ENCODE measurements at places on chromosomes 3 and 15.

DNA sequence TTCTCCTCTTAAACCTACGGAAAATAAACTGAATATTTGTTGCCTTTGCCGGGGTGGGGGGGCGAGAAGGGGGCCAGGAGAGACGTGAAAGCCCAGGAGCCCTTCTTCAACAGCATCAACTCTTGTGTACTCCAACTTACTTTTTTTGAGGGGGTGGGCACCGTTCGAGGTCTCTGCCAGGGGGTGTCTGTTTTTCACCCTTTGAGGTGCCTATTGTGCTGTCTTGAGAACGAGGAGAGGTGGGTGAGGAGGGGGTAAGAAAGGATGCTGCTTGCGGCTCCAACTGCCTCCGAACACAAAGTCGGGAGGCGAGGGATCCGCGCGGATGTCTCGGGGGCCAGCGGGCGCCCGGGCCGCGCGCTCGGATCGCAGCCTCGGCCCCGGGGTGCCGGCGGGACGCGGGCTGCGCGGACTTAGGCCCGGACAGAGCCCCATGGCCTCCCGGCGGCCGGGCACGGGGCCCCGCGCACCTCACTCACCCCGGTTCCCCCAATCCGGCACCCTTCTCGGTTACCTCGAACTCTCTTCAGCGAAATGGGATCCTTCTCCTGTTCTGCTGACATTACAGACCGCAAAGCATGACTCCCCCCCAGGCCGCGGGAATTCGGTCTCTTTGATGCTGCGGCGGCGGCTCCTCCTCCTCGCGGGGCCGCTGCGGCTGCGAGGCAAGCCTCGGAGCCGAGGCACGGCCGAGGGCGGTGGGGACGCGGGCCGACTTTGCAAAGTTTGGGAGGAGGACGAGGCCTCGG, 650 bp downstream of the PYGO1 start:
- no peak for DNase-seq

DNA sequence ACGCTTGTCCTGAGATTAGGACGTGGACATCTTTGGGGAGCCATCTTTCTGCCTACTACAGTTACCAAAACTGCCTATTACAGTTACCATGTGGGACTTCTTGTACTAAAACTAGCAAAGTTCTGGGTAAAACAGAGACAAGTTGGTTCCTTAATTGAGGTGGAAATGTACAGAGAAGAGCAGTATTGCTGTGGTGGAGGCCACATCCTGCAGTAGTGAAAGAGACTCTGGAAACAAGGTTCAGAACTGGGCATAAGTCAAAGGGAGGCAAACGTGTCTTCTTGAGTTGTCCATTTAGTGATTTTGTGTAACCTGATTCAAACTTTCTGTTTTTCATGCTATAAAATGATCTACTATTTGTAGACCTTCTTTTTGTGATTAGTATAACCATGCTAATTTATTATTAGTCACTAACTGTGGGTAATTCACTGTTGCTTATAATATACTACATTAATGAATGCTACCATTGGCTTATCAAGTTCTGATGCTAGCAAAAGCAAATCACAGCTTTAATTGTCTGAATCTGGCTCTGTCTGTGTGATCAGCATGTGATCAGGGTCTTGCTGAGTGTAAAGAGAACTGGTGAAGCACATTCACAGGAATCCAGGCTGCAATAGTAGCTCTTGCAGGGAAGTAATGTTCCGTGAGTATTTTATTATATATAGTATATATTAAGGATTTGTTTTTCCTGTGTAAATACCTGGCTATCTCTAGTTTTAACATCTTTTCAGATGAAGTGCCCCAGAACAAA, 207.9 kb upstream of the GAP43 start:
- no peak for DNase-seq

DNA sequence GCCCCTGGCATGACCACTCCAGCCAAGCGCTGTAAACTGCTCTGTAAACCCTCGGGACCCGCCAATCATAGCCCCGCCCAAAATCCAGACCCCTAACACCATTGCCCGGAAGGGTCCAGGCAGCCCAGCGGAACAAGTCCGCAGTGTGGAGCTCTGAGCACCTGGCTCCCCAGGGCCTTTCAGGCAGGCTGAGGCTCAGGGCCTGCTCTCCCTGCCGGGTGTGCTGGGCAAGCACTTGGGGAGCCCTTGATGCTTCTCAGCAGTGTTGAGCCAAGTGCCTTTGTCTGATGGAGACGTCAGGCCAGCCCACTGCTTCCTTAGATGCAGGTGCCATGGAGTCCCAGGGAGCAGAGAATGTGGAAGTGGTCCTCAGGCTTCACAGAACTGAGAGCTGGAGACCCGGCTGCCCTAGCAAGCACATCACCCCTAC, 106.2 kb downstream of the TLE3 start:
- no peak for DNase-seq

GRCh38 chr3:123034996-123035395, 7.4 kb upstream of the SEMA5B start:
- DNase-seq: no peak

- no peak for DNase-seq
Observed at GRCh38 chr3:158790901-158791589, 10.8 kb upstream of the MFSD1 start.

GRCh38 chr3:79002465-79003372, 765.1 kb downstream of the ROBO1 start:
- no peak for DNase-seq

DNA sequence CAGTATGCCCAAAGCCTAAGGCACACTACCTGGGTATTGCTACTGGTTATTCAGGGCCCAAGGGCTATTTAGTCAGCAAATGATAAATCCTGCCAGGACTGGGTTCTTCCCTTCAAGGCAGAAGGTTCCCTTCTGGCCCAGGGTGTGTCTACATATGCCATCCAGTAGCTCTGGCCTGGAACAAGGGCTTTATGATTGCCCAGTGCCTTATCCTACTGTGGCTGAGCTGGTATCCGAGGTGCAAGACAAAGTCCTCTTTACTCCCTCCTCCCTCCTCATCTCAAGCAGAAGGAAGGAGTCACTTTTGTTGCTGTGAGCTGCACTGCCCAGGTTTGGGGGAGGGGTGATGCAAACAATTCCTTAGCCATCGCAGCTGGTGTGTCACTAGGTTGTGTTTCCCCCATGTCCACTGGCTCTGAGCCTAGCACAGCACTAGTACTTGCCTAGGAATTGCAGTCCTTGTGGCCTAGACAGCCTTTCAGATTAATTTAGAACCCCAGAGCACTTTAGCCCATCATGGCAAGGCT, 221.8 kb upstream of the TGFBR2 start:
- no peak for DNase-seq

- no peak for DNase-seq
Observed at GRCh38 chr3:148092624-148093347, 604.9 kb upstream of the AGTR1 start.

- no peak for DNase-seq
Observed at GRCh38 chr15:60531801-60532200, 52.9 kb upstream of the ICE2 start.

DNA sequence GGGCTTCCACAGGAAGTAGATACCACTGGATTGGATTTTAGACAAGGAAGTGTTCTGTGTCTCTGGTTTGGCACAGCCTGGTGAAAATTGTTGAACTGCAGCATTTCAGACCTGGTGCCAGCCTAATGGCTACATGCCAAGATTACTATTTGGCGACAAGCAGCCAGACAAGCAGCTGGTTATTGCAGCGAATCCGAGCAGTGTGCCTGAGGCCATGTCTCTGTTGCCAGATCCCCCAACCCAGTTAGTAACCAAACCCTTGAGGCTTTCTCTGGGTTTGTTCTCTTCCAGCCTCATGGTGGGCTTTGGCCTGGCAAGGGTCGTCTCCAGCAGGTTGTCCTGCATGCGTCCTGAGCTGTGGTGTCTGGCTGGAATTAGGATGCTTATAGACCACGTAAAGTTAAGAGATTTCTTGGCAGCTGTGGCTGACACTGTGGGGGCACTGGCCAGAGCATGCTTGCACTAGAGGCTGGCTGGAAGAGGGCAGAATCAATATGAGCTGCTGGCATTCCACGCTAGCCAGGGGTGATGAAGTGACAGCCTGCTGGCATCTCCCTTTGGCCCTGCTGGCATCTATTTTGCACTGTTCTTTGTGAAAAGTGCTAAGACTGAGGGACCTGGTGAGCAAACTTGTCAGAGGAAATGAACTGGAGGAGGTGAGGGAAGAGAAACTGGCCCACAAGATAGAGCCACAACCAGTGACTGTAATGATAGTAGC, 172.6 kb downstream of the RBMS3 start:
- DNase-seq: no peak

DNA sequence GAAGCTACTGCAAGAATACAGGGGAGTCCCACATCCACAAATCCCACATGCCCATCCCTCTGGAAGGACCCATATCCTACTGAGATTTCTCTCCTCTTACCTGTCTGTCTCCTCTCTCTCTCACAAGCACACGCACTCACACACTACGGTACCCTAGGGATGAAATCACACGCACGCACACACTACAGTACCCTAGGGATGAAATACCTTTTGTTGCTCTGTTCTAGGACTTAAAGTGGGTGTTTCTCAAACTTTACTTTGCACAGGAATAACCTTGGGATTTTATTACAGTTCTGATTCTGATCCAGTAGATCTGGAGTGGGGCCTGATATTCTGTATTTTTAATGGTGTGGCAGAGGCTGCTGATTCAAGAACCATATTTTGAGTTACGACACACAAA, 622.2 kb upstream of the ZNF385D start:
- no peak for DNase-seq

DNA sequence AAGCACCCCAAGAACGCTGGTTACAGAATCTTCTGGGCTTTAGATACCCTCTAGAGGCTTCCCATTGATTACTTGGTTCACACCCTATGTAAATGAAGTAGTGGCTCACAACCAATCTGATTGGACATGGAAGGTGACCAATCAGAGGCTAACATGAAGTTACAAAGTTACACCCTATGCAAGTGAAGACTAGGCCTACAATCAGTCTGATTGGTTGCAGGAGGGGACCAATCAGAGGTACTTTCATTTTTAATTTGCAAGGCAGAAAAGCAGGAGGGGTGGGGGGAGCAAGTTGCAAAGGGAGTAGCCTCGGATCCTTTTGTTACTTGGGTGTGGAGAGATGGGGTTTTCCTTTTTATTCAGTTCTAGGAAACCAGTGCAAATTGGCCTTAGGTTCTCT, 11.1 kb upstream of the RTP2 start:
- DNase-seq: no peak

DNA sequence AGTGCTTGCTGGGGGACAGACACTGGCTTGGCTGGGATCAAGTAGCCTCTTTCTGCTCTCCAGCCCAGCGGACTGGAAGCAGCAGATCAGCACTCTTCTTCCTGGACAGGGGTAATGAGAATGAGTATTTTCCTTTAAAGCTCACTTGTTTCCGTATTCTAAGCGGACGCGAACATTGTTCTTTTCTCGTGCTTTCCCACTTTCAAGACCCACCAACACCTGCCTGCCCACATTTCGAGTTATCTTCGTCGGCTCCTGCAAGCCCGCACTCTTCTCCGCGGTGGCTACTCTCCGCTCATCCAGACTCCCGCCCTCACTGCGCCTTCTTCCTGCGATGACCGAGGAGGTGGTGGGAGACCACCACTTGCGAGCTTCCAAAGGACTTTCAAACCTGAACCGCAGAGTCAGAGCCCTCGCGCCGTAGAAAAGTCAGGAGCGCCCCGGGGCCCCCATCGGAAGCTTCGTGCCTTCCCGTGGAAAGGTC, 1.6 kb upstream of the PPM1L start:
- no peak for DNase-seq

DNA sequence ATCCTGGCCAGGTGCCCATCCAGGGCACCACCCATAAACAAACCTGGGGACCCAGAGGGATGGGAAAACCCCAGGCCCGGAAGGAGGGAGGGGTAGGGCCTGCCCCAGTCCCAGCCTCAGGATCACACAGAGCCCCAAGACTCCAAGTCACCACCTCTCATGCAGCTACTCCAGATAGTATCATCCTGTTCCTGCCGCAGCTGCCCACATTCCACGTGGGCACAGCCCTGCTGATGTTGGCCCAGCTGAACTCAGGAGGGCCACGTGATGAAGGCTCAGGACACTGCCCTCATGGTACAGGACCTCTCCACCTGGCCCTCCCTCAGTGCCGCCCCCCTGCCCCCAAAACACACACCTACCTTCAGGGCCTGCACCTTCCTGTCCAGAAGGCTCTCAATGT, 69.5 kb downstream of the CACNA2D2 start:
- DNase-seq: no peak

DNA sequence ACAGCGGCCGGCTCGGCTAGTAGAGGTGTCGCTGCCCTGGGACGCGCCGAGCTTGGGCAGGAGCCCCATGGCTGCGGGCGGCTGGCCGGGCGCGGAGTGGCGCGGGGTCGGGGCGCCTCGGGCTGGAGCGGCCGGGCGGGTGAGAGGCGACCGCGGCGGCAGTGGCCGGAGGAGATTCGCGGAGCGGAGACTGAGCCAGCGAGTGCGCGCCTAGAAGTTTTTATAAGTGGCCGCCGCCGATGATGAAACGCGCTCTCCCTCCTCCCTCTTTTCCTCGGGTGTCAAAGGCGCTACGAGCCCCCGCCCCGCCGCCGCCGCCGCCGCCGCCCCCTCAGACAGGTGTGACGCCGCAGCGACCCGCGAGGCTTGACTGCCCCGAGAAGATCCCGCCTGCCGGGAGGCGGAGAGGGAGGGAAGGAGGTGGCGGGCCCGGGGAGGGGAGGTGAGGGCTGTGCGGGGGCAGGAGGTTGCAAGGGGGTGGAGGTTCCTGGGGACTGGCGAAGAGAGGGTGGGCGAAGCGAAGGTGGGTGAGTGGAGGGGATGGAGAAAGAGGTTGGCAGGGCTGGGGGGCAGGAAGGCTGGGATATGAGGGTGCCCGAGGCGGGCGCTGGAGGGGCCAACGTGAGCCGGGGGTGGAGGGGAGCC, at the start of gene SLCO2A1:
TSS of gene SLCO2A1 (minus strand) at position 192 of the 645 bp plus-strand sequence. CDS start at position 69, 123 bp downstream.
- DNase-seq: no peak

DNA sequence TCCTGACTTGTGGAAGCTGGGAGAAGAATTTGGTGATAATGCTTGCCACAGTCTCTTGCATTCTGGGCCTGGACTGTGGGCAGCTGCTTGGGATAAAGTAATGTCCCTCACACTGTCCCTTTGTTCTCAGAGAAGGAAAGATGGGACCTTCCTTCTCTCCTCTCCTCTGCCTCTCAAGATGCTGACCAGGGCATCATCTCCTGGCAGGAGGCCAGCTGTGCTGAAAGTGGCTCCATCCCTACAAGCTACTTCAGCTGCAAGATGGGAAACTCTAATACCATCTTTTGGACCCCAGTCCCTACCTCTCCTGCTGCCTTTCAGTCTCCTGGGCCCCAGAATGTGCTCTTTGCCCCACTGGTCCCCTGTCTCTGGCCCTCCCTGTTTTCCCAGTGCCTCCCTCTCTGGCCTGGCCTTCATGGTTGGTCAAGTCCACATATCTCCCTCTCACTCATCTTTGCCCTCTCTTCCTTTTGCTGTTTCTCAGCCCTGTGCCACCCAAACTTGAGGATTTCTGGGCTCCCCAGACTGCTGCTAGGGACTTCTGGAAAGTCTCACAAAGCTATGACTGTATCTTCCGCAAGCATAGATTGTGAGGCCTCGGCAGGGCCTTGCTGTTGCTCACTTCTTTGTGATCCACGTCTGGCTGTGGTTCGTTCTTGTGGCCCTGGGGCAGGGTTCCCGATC, 7.1 kb upstream of the SLC6A20 start:
- no peak for DNase-seq

DNA sequence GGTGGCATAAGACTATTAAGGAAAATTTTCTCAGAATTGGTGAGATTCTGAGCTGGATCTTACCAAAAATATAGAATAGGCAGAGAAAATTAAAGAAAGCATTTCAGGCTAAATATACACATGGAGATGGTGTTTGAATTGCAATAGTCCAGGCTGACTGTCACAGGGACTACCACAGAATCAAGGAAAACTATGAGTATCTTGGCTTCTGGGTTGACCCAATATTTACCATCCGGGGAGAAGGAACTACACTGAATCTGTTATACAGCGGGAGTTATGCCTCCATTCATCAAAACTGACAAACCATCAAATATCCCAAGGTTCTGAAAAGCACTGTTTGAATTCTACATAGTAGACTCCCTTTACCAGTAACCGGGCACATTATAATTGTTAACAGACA, 102.2 kb downstream of the TUSC7 start:
- DNase-seq: no peak

Data from stimulated activated CD8-positive, alpha-beta memory T cell treated with anti-CD3 and anti-CD28 coated beads, Interleukin-4, amount 100 ng/mL, for 4 hours (primary cell).